ENCODE measurements at places on chromosomes 3 and 15. TPM values are rescaled to one million over a fixed set of nuclear protein-coding genes. Genes with fewer than 3 reads are reported as not detected.

TMCO5A gene
- not detected for polyA plus RNA-seq

WDR76 gene
- 4.8 TPM for polyA plus RNA-seq

TRPM1 gene
- not detected for polyA plus RNA-seq

CHRNA7 gene
- polyA plus RNA-seq: 0.10 TPM

GRCh38 chr3:125245521-125245920 lies 33.0 kb upstream of the SLC12A8 start:
- DNase-seq: peak; percentile 83
- no peak overlapping the region for H3K4me3 ChIP-seq
- no peaks in the 10 kb centered on the region for H3K4me1 ChIP-seq
- H3K27me3 ChIP-seq: no peaks in the 10 kb centered on the region

- H3K4me3 ChIP-seq: no peak overlapping the region
- DNase-seq: no peak
- H3K27me3 ChIP-seq: no peaks in the 10 kb centered on the region
- no peaks in the 10 kb centered on the region for H3K4me1 ChIP-seq
- peaks cover 52% of the 10 kb centered on the region for H3K36me3 ChIP-seq
Measured at GRCh38 chr3:9669720-9670432, 20.6 kb downstream of the MTMR14 start.

DNA sequence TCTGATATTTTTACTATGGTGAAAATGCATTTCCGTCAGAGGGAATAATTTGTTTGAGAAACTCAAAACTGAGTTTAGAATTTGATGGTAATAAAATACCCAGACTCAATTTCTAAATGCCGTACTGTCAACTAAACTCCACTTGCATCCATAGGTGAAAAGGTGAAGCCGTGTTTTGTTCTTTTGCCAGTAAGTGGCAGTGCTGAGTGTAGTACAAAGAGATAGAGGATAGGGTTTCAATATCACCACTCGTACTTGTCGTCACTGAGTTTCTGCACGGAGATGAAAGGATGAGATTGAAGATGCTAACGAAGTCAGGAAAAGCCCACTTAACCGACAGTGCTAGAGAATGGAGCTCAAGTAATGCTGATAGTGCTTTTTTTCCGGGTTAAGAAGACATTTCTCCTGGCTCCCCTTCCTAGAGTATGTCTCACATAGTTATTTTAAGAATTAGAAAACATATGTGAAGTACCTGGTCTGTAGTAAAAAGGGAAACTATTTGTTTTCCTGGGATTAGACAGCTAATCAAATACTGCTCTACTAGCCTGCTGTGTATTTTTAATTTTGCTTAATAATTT lies 345.1 kb downstream of the IL5RA start:
- no peak overlapping the region for H3K27ac ChIP-seq
- no peaks in the 10 kb centered on the region for H3K4me1 ChIP-seq
- no peaks in the 10 kb centered on the region for H3K36me3 ChIP-seq
- H3K27me3 ChIP-seq: no peaks in the 10 kb centered on the region
- DNase-seq: no peak

DNA sequence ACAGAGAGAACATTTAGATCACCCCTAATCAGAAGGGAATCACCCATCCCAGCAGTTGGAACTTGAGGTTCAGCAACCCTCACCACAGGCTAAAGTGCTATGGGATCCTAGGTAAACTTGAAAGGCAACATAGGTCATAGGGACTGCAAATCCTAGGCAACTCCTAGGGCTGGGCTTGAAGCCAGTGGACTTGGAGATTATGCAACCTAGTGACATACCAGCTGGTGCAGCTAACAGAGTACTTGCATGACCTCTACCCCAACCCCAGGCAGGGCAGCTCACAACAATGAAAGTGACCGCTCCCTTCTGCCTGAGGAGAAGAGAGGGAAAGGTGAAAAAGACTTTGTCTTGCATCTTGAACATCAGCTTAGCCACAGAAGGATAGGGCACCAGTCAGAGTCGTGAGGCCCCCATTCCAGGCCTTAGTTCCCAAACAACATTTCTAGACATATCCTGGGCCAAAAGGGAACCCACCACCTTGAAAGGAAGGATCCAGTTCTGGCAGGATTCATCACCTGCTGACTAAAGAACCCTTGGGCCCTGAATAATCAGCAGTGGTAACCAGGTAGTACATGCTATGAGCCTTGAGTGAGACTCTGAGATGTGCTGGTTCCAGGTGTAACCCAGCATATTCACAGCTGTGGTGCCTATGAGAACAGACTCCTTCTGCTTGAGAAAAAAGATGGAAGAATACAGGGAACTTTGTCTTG lies 37.6 kb upstream of the FBN1 start:
- no peaks in the 10 kb centered on the region for H3K27me3 ChIP-seq
- peak; percentile 70 for DNase-seq
- no peaks in the 10 kb centered on the region for H3K36me3 ChIP-seq
- peaks cover 7% of the 10 kb centered on the region for H3K4me1 ChIP-seq
- no peak overlapping the region for H3K4me3 ChIP-seq
- no peak overlapping the region for H3K27ac ChIP-seq

DNA sequence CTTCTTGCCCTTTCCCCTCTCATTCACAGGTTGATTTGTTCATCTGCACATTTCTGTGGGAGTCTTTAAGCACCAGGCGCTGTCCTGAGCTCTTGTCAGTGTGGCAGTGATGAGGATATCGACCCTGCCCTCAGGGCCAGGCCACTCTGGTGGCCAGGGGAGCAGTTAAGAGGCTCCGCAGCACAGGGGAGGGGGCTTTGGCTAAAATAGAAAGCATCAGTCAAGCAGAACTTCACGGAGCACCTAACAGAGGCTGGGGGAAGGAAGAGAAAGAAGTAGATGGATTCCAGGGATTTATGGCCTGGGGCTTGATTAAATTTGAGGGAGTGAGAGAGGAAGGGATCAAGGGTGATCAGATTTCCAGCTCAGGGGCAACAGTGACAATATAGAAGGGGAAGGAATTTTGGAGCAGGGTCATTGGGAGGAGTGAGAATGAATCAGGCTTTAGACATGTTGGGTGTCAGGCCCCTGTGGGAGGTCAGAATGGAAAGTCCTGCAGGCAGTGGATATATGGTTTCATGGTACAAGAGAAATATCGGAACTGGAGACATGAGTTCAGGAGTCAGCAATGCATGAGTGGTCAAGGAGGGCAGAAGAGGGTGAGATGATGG lies 73.0 kb upstream of the GLCE start:
- H3K4me1 ChIP-seq: peaks cover 1% of the 10 kb centered on the region
- peaks cover 59% of the 10 kb centered on the region for H3K27me3 ChIP-seq
- H3K27ac ChIP-seq: no peak overlapping the region
- no peak for DNase-seq

DNA sequence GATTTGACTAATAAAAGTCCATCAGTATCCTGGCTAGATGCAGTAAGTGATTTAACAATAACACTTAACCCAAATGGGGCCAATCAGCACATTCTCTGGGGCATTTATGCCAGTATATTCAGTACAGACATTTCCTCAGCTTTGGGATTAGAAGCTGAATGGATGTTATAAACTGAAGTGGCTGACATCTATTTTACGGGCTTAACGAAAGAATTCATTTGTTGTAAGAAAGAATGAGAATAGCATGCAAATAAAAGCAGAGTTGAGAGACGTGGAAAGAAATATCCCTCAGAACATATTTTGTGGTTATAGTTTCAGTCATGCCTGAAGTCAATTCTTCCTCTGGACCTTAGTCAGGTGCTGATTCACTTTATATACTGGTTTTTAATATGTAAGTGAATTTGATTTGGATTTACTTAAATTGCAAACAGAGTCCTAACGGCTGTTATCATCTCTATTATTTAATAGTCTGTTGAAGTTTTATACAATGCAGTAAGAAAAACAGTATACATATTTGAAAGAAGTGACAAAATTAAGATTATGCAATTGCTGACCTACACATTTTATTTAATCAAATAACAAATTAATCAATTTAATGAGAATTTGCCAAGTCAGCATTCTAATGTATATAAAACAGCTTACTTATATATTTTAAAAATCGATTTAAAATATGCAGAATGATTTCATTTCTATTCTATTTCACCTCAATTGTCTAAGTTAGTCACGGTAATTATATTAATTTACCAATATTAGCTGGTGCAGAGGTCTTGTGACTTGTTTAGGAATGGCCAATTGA lies 513.9 kb upstream of the CADM2 start:
- no peak for DNase-seq
- no peaks in the 10 kb centered on the region for H3K27me3 ChIP-seq
- H3K36me3 ChIP-seq: no peaks in the 10 kb centered on the region
- H3K4me1 ChIP-seq: no peaks in the 10 kb centered on the region

GRCh38 chr3:62149962-62150361 lies 223.4 kb downstream of the FEZF2 start:
- no peaks in the 10 kb centered on the region for H3K27me3 ChIP-seq
- no peaks in the 10 kb centered on the region for H3K36me3 ChIP-seq
- no peaks in the 10 kb centered on the region for H3K4me1 ChIP-seq
- H3K27ac ChIP-seq: no peak overlapping the region
- peak; percentile 77 for DNase-seq

GRCh38 chr3:76021376-76021775 lies 236.0 kb upstream of the ZNF717 start:
- H3K4me3 ChIP-seq: no peak overlapping the region
- peak; percentile 23 for DNase-seq
- 0 out of 2 replicates have a peak, but pooled peaks cover 3% of the 10 kb centered on the region for H3K4me1 ChIP-seq
- no peak overlapping the region for H3K27ac ChIP-seq
- no peaks in the 10 kb centered on the region for H3K36me3 ChIP-seq
- H3K27me3 ChIP-seq: no peaks in the 10 kb centered on the region

GRCh38 chr3:134342259-134342658 lies 32.0 kb downstream of the AMOTL2 start:
- peaks cover 18% of the 10 kb centered on the region for H3K4me1 ChIP-seq
- no peaks in the 10 kb centered on the region for H3K36me3 ChIP-seq
- H3K27ac ChIP-seq: no peak overlapping the region
- DNase-seq: no peak

DNA sequence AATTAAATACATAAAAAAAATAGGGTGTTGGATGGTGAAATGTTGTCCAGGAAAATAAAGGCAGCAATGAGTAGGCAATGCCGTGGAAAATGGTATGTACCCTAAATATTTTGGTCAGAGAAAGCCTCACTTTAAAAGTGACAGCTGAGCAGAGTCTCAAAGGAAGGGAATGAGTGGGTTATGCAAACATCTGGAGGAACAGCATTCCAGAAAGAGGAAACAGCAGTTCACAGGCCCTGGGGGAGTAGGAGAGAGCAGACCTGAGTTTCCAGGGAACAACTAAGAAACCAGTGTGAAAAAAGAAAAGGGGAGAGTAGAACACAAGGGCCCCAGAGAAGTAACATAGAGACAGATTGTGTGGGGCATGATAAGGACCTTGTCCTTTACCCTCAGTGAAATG lies 230.0 kb upstream of the CNTN3 start:
- no peaks in the 10 kb centered on the region for H3K4me1 ChIP-seq
- no peak for DNase-seq
- H3K36me3 ChIP-seq: no peaks in the 10 kb centered on the region
- H3K27me3 ChIP-seq: no peaks in the 10 kb centered on the region

- H3K36me3 ChIP-seq: peaks cover 5% of the 10 kb centered on the region
- peak; percentile 31 for DNase-seq
- no peaks in the 10 kb centered on the region for H3K27me3 ChIP-seq
- no peak overlapping the region for H3K27ac ChIP-seq
- H3K4me3 ChIP-seq: no peak overlapping the region
Measured at GRCh38 chr15:58678683-58679082, 70.8 kb downstream of the ADAM10 start.

GRCh38 chr3:167653760-167654159 lies at the start of gene WDR49:
Gene WDR49 (minus strand): TSS chr3:167653942. CDS start chr3:167653425, 517 bp downstream.
- no peaks in the 10 kb centered on the region for H3K4me1 ChIP-seq
- H3K27me3 ChIP-seq: no peaks in the 10 kb centered on the region
- H3K27ac ChIP-seq: no peak within 1 kb of the TSS
- H3K4me3 ChIP-seq: no peak within 1 kb of the TSS

GRCh38 chr3:69767571-69767970 lies 28.3 kb downstream of the MITF start:
- H3K4me1 ChIP-seq: peaks cover 22% of the 10 kb centered on the region
- H3K27me3 ChIP-seq: no peaks in the 10 kb centered on the region
- no peak overlapping the region for H3K27ac ChIP-seq
- no peak for DNase-seq
- H3K4me3 ChIP-seq: no peak overlapping the region

GRCh38 chr3:55863028-55863427 lies 375.9 kb upstream of the WNT5A start:
- H3K27ac ChIP-seq: no peak overlapping the region
- H3K27me3 ChIP-seq: no peaks in the 10 kb centered on the region
- peaks cover 13% of the 10 kb centered on the region for H3K4me1 ChIP-seq
- no peak for DNase-seq
- H3K36me3 ChIP-seq: no peaks in the 10 kb centered on the region
- H3K4me3 ChIP-seq: no peak overlapping the region

DNA sequence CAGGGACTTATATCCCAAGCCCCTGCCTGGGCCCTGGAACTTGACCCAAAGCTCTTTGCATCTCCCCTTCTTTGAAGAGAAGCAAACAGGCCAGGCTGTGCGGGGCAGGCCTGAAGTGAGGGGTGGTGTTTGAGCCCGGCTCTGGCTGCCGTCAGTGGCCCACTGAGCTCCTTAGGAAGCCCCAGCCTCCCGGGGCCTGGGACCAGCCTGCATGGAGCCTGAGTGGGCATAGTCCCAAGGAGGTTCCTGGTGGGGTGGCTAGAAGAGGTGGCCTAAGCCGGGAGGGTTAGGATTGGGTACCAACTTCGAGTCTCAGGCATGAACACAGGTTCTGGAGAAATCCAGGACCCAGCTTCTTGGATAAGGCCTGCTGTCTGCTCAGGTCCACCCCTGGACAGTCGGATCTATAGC lies 6.4 kb downstream of the TMIE start:
- no peak for DNase-seq
- H3K27ac ChIP-seq: no peak overlapping the region
- H3K4me1 ChIP-seq: peaks cover 3% of the 10 kb centered on the region
- no peaks in the 10 kb centered on the region for H3K36me3 ChIP-seq
- no peak overlapping the region for H3K4me3 ChIP-seq

DNA sequence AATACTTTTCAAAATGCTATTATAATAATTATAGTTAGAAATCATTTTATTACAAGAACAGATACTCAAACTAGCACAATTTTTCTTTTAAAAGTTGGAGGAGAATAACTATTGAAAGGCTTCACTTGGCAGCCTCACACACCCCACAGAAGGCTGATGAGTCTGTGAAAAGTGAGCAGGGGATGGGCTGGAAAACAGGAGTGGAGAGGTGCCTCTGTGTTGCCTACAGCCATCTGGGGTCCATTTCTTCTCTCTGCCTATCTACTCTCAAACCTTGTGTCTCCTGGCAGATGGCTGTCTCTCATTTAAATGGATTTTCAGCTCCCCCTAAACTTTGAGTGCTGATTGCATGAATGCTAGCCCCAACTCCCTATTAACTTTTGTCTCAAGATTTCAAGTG lies 230.8 kb downstream of the CLSTN2 start:
- no peaks in the 10 kb centered on the region for H3K4me1 ChIP-seq
- H3K36me3 ChIP-seq: no peaks in the 10 kb centered on the region
- no peak for DNase-seq
- H3K4me3 ChIP-seq: no peak overlapping the region
- no peaks in the 10 kb centered on the region for H3K27me3 ChIP-seq
- H3K27ac ChIP-seq: no peak overlapping the region

- no peaks in the 10 kb centered on the region for H3K36me3 ChIP-seq
- H3K27me3 ChIP-seq: no peaks in the 10 kb centered on the region
- H3K4me1 ChIP-seq: no peaks in the 10 kb centered on the region
- no peak overlapping the region for H3K27ac ChIP-seq
Measured at GRCh38 chr15:26011916-26012315, 148.8 kb upstream of the ATP10A start.
